ENCODE measurements at places on chromosomes 1 and 21.

- no peak for DNase-seq
Measured at GRCh38 chr1:30283199-30283962, 440.0 kb downstream of the MATN1 start.

DNA sequence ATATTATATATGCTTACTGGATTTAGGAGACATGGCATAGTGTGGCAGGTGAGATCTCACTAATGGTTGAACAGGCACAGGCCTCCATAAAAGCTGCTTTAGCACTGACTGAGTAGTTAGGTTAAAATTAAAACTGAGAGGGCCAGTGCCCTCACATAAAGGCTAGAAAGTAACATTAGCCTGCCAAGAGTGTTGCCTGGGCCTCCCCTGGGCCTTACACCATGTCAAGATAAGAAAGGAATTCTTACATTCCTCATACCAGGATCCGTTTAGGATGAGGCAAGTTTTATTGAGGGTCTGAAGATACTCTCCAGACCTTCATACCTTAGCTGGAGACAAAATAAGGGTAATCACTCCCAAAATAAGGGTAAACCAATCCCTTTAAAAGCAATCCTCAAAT is 1011.8 kb downstream of the PLA2G4A start:
- no peak for DNase-seq

- no peak for DNase-seq
Measured at GRCh38 chr1:67586596-67586995, 98.4 kb upstream of the GADD45A start.

DNA sequence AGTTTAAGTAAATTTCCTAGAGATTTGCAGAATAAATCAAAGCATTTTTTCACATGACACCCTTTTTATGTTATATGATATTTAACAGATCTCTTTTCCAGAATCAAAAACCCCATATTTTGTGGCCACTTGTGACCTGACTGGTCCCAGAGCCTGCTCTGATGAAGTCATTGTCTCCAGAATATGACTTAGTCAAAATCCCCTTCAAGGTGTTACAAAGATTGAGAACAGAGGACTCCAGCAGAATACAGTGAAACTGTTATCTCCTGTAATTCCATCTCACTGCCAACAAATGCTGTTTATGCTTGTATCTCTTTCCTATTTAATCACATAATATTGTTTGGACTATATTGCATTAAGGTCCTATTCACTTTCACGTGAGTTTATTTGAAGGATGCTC is 25.6 kb downstream of the RGS1 start:
- DNase-seq, result no peak

- DNase-seq, result no peak
Measured at GRCh38 chr1:158053276-158053675, 59.8 kb downstream of the KIRREL1 start.

DNA sequence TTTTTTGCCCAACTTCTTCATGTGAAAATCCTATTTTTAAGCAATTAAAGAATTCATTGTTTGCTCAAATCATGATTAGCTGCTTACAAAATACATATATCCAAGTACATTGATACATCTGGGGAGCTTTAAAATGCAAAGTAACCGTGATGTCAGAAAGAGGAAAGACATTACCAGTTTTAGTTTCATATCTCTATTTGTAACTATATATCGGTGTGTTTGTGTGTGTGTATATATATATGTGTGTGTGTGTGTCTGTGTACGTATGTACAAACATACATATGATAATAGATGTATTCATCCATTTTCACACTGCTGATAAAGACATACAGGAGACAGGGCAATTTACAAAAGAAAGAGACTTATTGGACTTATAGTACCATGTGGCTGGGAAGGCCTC is 310.1 kb downstream of the DPYD start:
- DNase-seq, result no peak

DNA sequence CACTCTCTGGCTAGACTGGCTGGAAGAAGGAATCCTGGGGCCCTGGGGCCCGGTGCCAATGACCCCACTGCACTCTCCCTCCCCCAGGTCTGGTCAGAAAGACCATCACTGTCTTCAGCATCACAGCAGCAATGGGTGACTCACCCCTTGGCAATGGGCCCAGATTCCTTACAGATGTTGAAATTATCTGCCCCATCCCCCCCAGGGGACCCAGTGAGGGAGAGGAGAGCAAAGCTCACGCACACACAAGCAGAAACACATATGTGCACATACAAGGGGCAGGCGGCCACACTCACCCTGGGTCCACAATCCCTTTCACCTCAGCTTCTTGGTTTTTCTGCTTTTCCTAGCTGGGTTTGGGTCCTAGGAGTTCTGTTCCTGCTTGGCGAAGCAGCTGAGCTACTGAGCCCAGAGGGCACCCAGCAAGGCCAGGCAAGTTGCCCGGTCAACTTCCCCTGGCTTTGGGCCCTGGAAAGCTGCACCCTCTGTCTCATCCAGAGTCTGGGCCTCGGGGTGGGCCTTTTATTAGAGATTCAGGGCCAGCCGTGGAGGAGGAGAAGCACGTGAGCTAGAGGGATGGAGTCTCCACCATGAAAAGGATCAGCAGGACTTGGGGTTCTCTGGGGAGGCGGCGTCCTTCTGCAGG is 2.6 kb downstream of the COL16A1 start:
- no peak for DNase-seq

DNA sequence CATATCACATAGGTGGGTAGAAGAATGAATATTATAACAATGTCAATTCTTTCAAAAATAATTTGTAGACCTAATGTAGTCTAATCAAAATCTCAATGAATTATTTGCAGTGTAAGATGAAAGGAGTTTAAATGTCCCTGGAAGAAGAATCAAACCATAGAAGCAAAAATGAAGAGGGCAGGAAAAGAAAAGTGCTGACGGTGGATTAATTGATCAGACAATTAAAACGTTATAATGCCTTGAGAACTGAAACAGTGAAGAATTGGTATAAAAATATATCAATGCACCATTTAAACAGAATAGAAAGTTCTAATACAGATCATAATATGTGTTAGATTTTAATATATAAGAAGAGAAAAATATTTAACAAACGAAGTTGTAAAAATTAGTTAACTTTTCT is 109.8 kb downstream of the TYW3 start:
- DNase-seq, result no peak

GRCh38 chr1:38766125-38766524 is 93.4 kb downstream of the RRAGC start:
- no peak for DNase-seq

GRCh38 chr1:203599875-203600781 is 26.5 kb upstream of the ATP2B4 start:
- no peak for DNase-seq

DNA sequence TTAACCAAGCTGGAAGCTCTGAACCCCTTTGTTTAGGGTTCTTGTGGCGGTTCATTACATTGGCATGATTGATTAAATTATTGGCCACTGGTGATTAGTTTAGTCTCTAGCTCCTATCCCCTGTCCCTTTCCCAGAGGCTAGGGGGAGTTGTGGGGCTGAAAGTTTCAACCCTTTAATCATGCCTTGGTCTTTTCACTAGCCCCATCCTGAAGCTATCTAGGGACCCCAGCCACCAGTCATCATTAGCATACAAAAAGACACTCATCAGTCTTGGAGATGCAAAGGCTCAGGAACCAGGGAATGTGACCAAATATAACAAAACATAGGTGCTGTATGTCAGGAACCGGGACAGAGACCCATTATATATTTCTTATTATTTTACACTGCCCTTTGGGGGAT is 34.7 kb upstream of the SNX27 start:
- DNase-seq, result no peak

DNA sequence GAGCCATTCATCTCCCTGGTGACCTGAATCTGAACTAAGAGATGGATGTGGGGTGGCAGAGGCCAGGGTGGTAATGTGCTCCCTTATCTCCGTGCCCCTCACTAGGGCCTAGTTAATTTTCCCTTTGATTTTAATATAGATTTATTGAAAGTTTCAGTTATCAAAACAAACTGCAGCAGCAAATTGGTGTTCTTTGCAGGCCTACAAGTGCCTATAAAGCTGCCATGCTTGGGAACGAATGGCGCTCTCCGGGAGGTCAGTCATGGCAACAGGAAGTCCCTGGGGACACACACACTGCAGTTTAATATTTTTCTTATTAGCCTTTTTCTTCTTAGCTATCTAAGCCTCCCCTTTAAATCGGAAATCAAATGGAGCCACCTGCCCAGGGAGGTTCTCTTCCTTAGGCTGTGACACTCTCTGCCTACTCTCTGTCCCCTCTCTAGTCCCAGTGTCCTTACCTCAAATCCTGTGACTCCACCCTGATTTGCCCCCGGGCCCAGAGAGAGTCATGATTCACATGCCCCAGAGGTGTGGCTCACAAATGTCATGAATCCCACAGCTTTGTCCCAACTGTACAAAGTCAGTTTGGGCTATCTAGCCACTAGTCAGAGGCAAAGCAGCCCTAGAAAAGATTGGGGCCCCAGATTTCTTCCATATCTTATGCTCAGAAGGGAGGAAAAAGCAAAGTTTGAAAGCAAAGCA is 4.3 kb upstream of the ERI3 start:
- DNase-seq, result no peak

GRCh38 chr1:151934048-151934493 is 24.8 kb upstream of the THEM4 start:
- DNase-seq, result no peak

DNA sequence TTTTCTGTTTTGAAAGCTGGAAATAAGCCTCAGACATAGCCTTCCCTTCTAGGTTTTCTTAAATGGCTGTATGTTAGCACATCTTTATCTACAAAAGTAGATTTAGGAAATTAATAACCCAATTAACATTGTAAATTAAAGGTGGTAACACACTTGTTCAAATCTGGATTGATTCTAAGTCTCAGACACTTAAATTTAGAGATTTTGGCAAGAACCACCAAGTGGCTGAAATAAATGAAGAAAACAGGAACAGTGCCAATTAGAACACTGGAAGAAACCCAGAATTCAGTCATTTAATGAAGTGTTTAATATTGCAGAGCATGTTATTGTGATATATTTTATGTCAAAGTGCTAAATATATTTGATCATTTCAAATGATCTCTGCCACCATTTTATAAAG is 628.2 kb downstream of the USP25 start:
- no peak for DNase-seq

DNA sequence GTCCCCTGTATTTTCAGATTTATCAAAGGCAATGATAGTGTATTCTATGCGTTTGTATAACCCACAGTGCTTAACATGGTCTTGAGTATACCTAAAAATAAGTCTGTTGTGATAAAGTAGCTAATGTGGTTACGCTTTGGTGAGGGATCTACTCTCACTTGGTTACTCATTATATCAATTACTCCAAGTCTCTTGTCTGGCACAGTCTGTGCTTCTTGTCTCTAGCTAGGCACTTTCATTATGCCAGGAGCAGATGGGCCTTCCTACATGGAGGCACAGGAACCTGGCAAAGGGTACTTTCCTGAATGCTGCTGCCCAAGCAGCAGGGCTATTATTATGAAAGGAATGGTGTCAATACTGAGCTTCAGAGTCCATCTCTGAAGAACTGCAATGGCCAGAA is 4.2 kb upstream of the PTPN22 start:
- no peak for DNase-seq

- DNase-seq, result no peak
Measured at GRCh38 chr1:119659628-119660027, 11.6 kb upstream of the ZNF697 start.

DNA sequence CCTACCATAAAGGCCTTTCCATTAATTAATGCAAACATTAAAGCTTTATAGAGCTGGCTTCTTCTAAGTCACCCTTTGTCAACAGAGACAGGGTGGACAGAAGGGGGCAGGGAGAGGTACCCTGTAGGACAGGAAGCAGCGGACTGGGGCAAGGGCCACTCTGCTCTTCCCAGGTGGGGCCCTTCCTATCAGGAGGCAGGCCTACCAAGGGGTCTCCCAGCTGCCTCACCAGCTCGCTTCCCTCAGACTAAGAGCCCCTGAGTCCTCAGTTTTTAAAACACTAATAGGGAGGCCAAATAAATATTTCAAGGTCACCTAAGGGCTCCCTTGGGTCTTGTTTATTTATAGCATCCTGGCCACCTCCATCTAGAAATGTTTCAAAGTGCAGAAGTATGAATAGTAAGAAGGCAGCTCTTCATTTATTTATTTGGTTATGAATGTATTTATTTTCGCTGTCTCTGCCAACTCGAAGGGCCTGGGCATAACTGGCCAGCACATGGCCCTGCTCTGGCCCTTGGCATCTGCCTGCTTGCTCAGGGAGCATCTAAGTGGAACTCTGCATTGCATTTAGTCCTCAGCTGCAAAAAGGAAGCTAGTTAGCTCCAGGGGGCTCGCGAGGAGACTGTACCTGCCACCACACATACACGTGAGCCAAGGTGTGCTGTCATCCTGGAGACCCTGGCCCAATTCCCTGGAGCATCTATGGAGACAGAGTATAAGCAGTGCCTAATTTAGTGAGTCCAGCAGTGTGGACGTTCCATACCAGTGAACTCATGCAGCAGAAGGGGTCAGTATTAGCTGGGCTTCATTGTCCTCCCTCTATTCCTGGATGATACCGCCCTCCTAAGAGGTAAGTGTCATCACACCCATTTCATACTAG is 395.1 kb upstream of the VAMP3 start:
- DNase-seq, result no peak

GRCh38 chr1:242524571-242525359 is at the start of gene PLD5:
Gene PLD5, minus strand, starts transcription at chr1:242524697.
- DNase-seq, result no peak

GRCh38 chr1:112618114-112618720 is 724 bp downstream of the ST7L start:
- no peak for DNase-seq

DNA sequence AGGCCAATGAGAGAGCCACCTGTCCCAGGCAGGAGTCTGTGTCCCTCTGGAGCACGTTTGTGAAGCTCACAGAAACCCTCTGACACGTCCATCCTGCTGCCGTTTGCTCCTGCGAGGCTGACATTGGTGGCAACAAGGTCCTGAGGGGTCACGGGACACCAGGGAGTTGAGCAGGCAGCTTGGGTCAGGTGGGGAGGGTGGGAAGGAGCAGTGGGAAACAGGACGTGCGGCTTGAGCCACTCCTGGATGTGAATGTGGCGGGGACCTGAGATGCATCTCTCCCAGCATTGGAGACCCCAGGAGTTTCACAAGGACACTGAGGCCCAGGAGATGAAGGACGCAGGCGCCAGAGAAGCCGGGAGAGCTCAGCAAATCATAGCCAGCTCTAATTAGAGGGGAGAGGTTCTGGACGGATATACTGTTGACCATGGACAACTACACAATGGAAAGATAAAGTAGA is 149.0 kb downstream of the PEX14 start:
- DNase-seq, result no peak

- no peak for DNase-seq
Measured at GRCh38 chr1:182718311-182718710, 33.9 kb upstream of the RGS8 start.

DNA sequence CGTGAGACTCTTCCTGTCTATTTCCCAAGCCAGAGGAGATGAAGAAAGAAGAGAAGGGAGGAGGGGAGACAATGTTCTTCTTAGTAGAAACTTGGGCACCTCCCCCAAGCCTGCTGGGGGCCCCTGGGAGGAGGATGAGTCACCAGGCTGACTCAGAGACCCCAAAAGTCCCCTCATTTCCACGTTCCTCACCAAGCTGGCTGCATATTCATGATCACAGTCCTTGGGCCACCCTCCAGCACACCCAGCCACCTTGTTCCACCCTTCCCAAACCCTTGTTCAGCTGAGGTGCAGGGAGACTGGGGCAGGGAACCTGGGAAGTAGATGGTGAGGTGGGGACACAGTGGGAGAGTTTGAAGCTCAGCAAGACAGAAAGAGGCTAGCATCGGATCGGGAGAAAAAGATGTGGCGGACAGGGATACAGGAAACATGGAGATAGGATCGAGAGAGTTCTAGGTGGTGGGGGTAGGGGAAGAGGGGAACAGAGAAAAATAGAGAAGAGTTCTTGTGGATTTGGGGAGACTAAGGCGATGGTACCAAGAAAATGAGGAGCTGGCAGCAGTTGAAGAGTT is 712 bp downstream of the RAB13 start:
- no peak for DNase-seq

Measured in DMS 273 treated with DMSO at 0.1 percent for 48 hours (cell line).